NCI-H1105 (cell line): ENCODE measurements at places on chromosomes 13 and 19.

- no peak for DNase-seq
Measured at GRCh38 chr19:802498-803098, 5.3 kb downstream of the PTBP1 start.

DNA sequence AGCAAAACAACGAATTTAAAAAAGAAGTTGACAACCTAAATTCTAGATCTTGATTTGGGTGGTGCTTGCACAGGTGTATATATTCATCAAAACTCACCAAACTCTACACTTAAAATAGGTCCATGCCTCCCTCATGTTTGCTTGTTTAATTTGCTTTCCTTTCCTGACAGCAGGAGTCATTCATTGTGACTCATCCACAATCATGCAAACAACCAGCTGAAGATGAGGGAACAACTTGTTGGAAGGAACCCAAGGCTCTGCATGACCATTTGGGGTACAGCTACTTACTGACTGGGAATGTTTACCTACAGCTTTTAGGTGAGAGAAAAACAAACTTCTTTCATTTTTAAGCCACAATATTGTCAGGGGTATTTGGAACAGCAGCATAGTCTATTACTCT is 96.6 kb downstream of the RXFP2 start:
- no peak for DNase-seq

DNA sequence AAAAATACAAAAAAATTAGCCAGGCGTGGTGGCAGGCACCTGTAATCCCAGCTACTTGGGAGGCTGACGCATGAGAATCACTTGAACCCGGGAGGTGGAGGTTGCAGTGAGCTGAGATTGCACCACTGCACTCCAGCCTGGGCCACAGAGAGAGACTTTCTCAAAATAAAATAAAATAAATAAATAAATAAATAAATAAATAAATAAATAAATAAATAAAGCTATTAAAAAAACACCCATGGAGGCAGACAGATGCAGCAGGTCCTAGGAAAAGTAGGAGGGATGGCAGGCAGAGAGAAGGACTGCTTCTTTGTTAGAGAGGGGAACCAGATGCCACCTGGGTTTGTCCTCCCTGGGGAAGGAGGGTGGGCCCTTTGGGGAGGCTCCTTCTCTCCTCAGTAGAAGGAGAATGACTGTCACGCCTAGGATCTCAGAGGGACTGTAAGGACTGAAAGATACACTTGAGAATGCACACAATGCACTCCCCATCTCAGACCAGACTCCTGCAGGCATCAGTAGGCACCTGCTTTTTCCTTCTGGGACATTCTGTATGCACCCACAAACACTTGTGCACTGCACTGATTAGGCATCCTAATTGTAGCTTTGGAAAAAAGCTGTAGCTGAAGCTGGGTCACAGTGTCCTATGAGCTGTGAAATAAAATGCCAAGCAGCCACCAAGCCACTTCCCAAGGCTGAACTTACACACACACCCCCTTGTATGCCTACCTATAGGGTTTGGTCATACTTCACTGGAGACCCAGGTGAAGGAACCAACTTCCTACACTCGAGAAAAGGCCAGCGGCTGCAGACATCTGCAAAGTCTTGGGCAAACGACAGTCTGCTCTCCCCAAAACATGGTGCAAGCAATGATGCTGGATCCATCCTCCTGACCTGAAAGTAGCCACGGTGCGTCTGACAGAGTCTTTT is 18.9 kb upstream of the SLC35E1 start:
- no peak for DNase-seq

GRCh38 chr19:2648528-2648937 is 54.0 kb downstream of the GNG7 start:
- peak; percentile 55 for DNase-seq

DNA sequence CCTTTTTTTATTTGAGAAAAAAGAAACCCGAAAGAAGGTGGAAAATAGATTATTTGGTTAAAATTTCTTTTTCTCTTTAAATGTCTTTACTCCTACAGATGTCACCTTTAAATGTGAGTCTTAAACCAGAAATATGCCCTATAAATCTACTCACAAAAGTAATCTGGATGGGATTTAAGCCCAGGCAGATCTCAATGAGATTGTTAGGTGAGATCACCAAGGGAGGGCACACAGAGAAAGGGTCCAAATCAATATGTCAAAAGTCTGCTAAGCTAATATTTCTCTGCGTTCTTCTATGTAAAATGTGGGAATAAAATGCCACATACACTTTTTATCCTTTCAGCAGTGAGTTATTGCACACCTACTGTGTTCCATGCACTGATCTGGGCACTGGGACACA is 32.9 kb downstream of the WASF3 start:
- no peak for DNase-seq

DNA sequence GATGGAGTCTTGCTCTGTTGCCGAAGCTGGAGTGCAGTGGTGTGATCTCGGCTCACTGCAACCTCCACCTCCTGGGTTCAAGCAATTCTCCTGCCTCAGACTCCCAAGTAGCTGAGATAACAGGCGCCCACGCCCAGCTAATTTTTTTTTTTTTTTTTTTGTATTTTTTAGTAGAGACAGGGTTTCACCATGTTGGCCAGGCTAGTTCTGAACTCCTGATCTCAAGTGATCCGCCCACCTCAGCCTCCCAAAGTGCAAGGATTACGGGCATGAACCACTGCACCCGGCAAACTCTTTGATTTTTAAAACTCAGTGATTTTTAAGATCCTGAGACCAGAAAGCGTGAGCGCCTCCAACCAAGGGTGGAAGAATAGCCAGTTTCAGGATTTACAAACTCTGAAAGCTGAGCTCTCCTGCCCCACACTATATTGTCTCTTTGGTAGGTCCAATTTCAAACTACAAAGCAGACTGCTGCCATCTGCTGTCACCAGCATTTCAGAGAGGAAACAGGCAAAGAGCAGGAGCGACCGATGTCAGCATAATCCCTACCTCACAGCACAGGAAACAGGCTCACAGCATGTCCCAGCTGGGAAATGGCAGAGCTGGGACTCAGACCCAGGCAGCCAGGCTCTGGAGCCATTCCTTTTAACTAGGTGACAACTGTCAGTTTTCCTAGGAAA is 9.2 kb downstream of the NOSIP start:
- no peak for DNase-seq

DNA sequence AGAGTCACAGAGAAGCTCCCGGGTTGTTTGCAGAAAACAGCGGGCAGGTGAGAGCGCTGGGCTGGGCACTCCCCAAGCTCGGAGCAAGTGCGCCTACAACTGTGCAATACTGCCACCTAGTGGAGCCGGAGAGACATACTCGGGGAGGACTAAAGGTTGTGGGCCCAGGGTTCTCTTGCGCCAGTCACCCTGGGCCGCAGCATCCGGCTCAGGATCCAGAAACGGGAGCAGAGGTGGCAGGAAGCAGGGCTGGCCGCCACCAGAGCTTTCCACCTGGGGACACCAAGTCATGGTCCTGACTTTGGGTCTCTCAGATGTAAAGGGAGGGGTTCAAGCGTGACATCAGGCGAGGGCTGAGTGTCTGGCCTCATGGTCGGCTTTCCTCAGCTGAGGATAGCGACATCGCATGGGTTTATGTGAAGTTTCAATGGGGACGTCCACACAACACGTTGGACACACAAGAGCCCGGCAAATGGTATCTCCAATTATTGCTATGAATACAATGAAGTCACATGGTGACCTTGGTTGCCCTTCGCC is 11.2 kb upstream of the KLK4 start:
- peak; percentile 82 for DNase-seq

GRCh38 chr13:114047358-114047881 is 73.5 kb upstream of the C13orf46 start:
- peak; percentile 29 for DNase-seq

GRCh38 chr19:40303765-40304164 is 18.6 kb upstream of the AKT2 start:
- DNase-seq = no peak

DNA sequence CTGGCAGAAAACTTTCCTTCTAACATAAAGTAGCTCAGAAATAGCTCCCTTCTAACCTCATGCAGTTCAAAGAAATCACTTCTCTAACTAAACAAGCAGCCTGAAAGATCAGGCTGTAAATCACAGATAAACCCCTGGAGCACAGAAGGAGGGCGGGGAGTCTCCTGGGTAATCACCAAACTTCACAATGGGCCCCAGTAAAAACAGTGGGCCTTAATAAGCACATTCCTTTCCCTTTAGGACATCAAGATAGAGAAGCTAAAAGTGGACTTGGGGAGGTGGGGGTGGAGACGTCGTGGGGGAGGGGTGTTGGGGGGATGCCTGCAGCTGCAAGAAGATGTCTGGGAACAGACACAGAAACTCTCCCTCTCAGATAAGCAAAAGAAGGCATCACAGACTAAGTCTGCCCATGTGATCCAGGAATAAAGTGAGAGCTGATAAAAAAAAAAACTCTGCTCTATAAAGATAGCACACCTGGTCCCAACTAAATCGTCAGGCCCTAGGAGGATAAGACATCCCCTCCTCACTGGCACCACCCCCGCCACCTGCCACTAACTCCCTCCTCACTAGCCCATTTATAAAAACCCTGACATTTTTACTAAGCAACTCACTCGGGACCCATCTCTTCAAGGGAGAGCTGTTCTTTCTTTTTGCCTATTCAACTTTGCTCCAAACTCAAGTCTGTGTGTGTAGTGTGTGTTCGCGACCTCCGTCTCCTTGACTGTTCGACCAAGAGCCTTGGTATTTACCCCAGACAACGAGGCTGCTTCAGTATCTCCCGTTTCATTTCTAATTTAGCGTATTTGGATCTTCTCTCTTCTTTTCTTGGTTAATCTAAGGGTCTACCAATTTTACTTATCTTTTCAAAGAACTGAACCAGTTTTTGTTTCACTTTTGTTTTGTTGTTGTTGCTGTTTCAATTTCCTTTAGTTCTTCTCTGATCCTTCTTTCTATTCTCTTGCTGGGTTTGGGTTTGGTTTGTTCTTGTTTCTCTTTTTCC is 31.7 kb downstream of the DNAJC15 start:
- no peak for DNase-seq

DNA sequence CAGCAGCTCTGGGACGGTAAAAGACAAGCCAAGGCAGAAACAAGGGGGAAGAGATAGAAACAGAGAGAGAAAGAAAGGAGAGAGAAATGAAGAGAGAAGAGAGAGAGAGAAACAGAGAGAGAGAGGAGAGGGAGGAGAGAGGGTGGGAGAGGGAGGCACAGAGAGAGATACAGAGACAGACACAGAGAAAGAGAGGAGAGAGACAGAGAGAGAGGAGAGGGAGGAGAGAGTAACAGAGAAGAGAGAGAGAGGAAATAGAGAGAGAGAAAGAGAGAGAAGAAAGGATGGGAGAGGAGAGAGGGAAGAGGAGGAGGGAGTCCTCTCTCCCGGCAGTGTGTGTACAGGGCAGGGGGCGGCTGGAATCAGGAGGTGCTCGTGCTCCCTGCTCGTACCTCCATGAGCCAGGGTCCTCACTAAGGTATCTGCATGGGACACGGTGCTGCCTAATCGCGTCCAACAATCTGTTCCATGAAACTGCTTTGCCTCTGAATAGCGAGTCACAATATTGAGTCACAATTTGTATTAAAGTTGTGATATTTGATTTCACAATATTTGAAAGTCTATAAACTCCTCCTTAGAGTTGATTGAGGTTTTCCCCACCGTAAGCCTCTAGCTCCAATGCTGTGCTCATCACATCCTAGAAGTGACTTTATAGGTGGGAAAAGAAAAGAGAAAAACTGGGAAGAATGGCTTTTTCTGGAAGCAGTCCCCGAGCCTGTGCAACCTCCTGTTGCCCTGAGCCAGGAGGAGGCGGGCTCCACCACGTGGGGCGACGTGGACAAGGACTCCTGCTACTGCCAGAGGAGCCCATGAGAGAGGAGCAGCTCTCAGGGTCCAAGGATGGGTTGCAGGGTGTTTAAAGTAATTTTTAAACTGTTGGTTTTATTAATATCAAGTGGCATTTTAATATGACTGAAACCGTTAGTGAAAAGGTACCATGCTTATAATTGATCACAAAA is 81.7 kb upstream of the ARHGEF7 start:
- DNase-seq = no peak

DNA sequence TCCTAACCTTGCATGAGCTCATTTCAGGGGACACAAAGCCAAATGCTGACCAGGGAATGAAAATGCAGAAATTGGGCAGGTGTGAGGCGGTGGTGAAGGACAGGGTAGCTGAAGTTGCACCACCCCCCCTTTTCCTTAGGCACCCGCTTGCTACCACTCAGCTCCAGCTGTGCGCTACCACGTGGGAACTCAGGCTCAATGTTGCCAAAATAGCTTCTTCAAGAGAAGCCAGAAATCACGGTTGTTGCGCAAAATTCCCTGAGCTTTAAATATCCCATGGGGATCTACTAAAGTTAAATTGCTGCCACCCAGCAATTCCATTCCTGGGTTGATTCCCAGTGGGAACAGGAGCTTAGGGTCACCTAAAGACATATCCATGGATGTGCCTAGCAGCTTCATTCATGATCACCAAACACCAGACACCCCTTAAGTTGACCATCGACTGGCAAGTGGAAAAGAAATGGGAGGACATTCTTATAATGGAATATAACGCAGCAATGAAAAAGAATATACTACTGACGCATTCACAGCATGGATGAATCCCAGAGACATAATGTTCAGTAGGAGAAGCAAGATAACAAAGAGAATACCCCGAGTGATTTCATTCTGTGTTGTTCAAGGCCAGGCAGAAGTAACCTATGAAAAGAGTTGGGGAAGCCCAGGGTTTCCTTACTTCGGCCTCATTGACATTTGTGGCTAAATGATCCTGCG is 12.8 kb upstream of the ADGRL1 start:
- DNase-seq = no peak

GRCh38 chr13:28859717-28860116 is 39.6 kb downstream of the MTUS2 start:
- DNase-seq = no peak

DNA sequence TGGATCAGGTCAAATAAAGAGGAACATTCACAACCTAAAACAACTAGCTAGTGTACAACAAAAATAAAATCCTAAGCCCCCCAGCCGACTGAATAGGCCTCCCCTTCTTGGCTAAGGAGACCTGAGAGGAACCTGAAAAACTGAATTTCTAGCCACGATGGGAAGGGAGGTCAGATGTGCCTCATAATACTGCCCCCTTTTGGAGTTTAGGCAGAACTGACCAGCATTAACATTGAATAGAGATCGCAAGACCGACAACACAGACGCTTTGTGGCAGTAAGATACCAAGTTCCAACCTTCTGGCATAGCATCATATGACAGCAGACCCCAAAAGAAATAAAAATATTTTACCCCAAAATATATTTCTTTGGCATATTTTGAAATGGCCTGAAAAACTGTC is 15.9 kb downstream of the CBY2 start:
- no peak for DNase-seq

DNA sequence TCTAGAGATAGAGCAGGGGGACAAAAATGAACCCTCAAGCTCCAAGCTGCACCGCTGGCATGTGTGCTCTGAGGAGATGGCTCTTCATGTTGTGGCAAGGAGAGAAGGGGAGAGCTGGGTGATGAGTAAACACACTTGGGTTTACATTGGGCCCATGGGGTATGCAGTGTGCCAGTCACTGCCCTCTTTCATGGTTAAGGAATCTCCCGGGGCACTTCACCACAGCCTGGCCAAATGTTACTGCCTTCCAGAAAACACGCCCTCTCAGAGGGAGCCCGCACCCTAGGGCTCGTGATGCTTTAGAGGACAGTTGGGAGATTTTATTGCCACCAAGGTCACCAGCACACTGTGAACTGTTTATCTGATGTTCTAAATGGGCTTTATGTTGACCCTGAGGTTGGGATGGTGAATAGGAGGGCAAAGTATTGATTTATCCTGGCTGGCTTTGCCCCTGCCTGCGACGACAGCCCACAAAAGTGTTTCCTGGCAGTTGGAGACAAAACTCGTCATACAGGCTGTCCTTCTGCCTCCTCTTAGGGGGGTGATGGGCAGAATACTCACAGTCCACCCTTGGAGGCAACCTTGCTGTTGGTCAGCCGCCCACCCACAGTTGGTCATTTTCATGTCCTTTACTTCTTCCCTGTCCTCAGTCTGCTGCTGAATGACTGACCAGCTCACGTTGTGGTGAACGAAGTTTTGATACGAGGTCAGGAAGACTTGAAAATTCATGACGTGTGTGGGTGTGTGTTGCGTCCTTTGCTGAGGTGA is 156.9 kb downstream of the STK24 start:
- DNase-seq = no peak
